Stimulated activated CD4-positive, alpha-beta T cell treated with anti-CD3 and anti-CD28 coated beads, Interleukin-4, amount 100 ng/mL, for 1 hour (primary cell): ENCODE measurements at places on chromosomes 4 and X.

GRCh38 chr4:144594471-144594986 lies 51.4 kb upstream of the HHIP start:
- DNase-seq, result no peak

DNA sequence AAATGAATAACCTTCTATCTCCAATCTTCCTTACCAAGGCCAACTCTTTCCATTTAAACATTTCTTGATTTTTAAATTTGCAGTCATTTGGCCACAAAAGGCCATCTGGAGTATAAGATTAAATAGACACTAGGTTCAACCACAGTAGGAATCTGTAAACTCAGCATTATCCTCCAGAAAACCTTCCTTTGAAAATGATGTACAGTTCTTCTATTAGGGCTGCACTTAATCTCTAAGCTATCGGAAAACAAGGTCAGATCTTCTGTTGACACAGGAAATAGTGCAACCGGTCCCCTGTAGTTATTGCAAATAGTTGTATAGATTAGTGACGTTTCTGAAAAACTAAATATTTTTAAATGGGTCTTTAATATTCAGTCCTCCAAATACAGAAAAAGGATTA lies 359.0 kb upstream of the ATOH1 start:
- no peak for DNase-seq

DNA sequence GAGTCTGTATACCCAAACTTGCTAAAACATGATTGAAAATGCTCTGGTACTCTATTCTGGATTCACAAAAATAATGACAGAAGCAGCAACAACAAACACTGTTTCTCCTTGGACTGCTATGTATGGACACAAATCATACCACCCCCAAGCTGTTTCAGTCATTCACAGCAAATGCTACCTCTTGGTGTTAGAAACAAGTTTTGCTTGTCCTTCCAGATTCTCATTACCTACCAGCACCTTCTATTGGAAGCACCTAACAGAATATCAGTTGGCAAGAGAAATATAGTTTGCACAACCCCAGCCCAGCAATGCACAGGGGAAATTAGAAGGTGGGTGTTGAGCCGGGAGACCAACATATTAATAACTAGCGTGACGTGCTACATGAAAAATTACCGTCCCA lies 1950.9 kb downstream of the C4orf33 start:
- DNase-seq, result no peak

DNA sequence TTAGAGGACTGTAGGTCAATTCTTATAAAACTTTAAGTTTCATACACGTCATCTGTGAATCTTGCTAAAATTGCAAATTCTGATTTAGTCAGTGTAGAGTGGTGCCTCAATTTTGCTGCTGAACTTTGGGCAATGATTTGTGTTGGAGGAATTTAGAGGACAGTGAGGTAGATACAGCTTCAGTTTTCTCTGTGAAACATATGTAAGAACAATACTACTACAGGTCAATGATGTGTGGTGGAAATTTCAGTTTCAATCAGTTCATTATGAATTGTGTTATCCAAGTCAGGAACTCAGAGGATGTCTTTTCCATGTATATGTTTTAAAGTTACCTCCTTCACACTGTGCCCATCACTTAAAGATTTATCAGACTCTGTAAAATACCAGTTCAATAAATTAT lies 1597.8 kb upstream of the PCDH10 start:
- no peak for DNase-seq

GRCh38 chr4:153522802-153523094 lies 56.6 kb downstream of the TMEM131L start:
- peak; percentile 40 for DNase-seq

DNA sequence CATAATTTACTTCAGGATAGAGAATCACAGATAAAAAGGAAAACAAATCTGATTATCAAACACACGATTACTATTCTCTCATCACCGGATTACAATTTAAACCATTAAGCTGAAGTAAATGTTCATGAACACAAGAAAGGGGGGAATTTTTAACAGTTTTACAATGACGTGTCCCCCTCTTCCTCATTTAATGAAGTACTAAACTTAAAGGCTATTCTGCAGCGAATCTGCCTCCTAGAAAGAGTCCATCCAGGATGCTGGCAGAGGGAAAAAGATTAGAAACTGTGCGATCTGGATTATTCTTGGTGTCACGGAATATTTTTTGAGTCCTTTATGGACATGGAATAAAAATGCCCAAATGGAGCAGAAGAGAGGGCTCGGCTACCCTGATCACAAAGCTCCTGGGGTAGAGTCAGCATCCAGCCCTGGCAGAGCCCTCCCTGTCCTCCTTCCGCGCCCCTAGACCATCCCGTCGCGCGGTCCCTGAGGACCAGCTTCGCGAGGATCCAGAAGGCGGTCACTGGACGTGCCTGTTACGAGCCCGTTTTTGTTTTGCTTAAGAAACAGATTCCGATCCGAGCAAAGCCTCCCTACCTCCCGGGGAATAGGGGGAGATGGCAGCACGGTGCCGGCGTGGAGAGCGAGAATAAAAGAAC lies 1.2 kb downstream of the ELF2 start:
- DNase-seq, result no peak

DNA sequence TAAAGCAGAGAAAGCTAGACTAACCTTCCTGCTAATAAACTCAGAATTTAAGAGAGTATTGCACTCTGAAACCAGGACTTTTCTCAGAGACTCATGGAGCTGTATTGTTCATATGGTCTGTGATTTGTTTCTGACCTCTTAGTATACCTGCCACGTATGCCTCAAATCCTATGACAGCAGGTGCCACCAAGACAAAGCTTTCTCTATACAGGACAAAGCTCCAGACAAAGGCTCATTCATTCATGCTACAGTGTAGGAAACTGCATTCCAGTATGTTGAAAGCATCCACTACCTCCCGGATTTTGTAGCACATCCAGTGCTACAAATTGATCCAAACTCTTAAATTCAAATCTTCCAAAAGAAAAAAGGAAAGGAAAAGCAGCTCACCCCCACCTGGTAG lies 178.3 kb downstream of the CHIC2 start:
- DNase-seq, result no peak

DNA sequence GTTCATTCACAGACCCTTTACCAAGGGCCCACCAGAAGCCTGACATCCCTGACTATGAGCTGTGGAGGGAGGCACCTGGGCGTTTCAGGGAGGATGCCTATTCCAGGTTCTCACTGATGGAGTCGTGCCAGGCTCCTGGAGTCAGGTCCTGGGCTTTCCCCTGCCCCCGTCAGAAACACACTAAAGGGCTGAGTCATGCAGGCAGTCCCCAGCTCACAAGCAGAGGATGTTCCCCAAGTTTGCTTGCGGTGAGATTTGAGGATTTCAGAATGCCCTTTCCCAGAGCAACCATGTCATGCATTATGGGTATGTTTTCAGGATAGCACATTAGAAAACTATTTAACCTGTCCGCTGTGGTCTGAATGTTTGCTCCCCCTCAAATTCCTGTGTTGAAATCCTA lies 45.2 kb downstream of the FHDC1 start:
- no peak for DNase-seq

GRCh38 chrX:20668550-20668949 lies 401.8 kb upstream of the RPS6KA3 start:
- DNase-seq, result no peak

DNA sequence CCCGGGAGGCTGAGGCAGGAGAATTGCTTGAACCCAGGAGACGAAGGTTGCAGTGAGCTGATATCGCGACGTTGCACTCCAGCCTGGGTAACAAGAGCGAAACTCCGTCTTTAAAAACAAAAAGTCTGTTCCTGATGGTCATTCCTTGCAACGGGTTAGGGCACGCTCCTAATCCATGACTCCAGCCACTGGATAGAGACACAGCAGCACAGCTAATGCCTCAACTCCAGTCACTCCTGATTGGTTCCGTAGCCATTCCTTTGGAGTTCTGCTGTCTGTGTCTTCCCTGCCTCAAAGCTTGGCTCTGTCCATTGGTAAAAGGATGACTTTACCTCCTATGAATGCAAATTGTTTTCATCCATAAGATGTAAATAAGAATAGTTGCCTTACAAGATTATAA lies 44.3 kb upstream of the FAM9A start:
- DNase-seq, result no peak

DNA sequence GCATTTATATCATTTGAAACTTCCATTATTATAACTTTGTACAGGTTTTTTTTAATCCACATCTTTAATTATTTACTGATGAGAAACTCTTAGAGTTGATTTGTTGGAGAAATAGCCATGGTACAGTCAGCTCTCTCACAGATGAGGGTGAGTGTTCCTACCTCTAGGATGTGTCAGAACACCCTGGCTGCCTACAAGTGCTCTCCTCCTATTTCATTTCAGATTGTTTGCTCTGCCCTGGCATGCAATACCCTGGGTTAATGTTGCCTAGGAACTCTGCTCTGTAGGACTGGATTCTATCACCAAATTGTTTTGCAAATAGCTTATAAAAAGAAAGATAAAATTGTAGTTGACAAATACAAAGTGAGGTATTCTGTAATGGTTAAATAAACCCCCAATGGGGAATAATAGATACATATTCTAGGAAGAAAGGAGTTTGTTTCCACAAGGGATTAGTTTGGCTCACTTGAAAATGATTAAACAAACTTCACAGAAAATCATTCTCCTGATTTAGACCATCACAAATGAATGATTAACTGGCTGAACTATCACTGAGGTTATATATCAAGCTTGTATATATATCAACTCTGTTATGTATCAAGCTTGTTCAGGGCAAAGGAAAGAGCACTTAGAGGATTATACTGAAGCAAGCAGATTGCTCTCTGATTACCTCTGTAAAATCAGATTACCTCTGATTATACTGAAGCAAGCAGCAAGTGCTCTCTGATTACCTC lies 150.0 kb downstream of the PDE5A start:
- no peak for DNase-seq

DNA sequence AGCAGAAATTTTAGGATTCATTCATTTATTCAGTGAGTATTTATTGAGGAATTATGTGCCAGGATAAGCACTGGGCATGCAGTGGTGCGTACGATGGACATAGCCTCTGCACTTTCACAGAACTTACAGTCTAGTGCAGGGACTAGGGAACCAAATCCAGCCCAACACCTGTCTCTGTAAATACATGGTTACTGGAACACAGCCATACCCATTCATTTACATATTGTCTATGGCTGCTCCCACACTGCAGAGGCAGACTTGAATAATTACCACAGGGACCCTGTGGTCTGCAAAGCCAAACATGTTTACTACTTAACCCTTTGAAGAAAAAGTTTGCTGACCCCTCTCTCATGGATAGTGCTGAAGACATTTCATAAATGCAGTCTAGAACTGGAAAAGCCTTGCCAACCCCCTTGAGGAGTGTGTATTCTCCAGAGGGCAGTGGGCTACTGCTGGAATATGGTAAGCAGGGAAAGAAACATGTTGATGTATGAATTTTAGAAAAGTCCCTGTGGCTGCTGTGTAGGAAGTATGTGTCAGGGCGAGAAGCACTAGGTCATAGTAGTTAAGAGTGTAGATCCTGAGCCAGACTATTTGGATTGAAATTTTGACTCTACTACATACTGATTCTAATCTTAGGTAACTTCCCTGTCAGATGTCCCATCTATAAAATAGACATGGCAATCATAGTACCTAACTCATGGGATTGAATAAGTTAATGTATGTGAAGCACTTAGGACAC lies 75.5 kb downstream of the GALNT7 start:
- DNase-seq, result no peak

DNA sequence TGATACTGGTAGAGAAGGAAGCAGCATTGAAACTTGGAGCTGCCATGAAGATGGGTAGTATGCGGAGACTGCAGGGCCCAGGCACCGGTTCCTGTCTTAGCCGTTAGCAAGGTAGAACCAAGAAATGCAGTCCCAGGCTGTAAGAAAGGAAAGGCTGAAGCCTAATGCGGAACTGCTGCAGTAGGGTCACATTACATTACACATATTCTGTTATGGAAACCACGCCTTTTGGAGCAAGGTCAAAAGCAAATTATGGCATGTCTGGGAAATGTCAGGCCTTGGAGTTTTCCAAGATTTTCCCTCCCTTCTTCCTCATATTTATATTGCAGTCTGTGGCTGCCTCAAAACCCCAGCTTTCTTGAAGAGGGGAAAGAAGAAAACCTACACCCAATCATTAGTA lies 204.8 kb upstream of the RASGEF1B start:
- DNase-seq, result no peak

GRCh38 chr4:87732033-87732765 lies 67.2 kb upstream of the IBSP start:
- no peak for DNase-seq

DNA sequence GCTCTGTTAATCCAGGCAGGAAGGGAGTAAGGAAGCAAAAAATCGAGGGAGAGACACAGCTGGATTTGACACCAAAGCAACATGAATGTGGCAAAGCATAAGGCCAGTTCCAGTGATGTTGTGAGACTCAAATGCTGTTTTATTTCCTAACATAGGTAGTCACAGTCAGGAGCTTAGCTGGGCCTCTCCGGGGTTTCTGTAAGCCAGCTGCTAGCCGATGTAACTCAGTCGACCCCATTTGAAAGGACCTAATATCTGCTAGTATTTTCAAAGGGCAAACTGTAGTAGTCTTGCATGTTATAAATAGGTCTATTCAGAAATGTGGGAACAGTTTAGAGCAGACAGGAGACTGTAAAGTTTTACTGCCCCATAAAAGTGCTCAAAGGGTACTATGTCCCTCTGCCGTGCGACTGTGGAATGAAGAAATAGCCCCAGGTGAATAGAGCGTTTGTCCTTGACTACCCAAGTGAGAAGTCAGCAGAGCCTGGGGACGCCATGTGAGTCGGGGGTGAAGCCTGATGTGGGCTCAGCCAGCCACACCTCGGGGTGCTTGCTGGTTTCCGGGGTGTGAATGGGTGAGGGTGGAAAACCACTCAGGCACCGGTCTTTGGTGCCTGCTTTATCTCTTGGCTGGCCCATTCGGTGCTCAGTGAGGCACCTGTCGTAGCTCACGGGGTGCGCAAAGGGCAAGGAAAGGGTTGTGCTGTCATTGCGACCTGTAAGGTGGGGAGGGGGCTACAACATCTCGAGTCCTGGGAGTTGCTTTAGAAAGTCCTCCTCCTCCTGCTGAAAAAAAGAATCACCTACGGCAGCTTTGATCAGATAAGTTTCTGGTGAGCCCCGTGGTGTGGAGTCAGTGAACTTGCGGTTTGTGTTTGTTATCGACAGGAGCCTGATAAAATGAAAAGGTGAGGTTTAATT lies 745 bp downstream of the TRIM2 start:
- peak; percentile 13 for DNase-seq

- no peak for DNase-seq
These were observed 127.1 kb downstream of the FBXO8 start for GRCh38 chr4:174156239-174156826.

GRCh38 chr4:38162240-38162784 lies 202.1 kb downstream of the PTTG2 start:
- no peak for DNase-seq

GRCh38 chr4:3127112-3127511 lies 52.6 kb downstream of the HTT start:
- no peak for DNase-seq

GRCh38 chr4:108036213-108036612 lies 46.5 kb downstream of the HADH start:
- peak; percentile 62 for DNase-seq

- DNase-seq, result no peak
These were observed 61.4 kb downstream of the IGFBP7 start for GRCh38 chr4:57048590-57049304.

GRCh38 chr4:170623899-170624298 lies 534.1 kb upstream of the AADAT start:
- DNase-seq, result no peak
